Fibroblast of the aortic adventitia (primary cell): ENCODE measurements at places on chromosomes 6 and 20. TPM values are rescaled to one million over a fixed set of nuclear protein-coding genes. Genes with fewer than 3 reads are reported as not detected.

Gene CGA
- total RNA-seq: not detected in 2 replicates

Gene NTSR1
- 8.0 TPM in 1 of 2 replicates, not detected in the other for total RNA-seq

Gene C6orf141
- total RNA-seq: 0.57 and 5.7 TPM in 2 replicates

Gene BHLHE23
- total RNA-seq: not detected in 2 replicates

Gene CST2
- total RNA-seq: 0.36 TPM in 1 of 2 replicates, not detected in the other

Gene CRYBG1
- 19.3 and 105 TPM in 2 replicates for total RNA-seq
